ENCODE measurements at places on chromosomes 12 and 14.

GRCh38 chr12:6952863-6953441, 1.8 kb downstream of the PTPN6 start:
- DNase-seq, result no peak

GRCh38 chr14:92635031-92635430, 113.4 kb downstream of the LGMN start:
- no peak for DNase-seq

- DNase-seq, result no peak
These were observed 149.5 kb downstream of the SLC6A15 start for GRCh38 chr12:84763107-84763506.

DNA sequence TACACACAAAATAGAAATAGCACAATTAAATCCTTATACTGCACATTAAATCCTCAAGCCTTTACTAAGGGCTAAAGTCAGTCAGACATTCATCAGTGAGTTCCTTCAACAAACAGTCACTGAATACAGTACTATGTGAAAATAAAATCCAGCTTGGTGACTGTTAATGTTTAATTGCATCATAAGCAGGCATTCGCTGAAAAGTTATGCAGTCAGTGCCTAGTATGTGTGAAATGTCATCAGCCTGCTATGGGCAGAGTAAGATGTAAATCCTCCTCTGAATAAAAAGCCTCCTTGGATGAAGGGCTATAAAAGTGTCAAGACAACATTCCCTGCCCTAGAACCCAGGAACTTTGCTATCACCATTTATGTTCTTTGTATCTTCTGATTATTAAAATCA, 116.4 kb downstream of the PRICKLE1 start:
- no peak for DNase-seq

DNA sequence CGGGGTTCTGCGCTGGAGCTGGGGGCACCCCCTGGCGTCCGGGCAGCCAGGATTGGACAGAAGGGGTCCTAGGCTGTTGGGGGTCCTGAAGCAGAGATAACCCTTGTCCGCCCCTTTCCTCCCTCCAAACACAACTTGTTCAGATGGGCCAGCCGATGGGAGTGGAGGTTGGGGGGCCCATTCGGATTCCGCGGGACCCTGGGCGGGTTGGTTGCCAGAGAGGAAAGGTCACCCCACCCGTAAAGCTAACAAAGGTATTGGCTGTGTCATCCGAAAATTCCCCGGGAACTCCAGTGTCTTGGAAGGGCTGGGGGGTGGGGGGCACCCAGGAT, 1.3 kb downstream of the FAM222A start:
- DNase-seq, result no peak

GRCh38 chr12:29164477-29165393, 15.7 kb downstream of the FAR2 start:
- peak; percentile 48 for DNase-seq

- no peak for DNase-seq
These were observed 169.2 kb downstream of the TMTC2 start for GRCh38 chr12:82855872-82856271.

- DNase-seq, result no peak
These were observed 57.2 kb downstream of the ESRRB start for GRCh38 chr14:76432827-76433752.

- no peak for DNase-seq
These were observed 251.9 kb upstream of the ATXN7L3B start for GRCh38 chr12:74285773-74286172.

DNA sequence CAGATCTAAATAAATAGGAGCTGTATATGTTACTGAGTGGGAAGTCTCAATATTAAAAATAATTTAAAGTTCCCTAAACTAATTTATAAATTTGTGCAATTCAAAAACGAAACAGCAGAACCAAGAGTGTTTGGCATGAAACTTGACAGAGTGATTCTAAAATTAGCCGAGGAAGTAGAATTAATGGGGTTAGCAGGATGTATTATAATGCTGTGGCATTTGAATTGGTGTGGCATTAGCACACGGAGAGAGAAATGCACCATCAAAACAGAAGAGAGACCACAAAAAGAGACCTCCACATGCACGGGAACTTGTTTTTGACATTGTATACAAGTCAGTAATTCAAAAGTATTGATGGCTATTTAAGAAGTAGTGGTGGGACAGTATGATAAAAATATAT, 366.0 kb upstream of the RGS6 start:
- DNase-seq, result no peak

- DNase-seq, result no peak
These were observed 314.7 kb downstream of the NAV3 start for GRCh38 chr12:78145398-78145797.
